ENCODE measurements at places on chromosomes 11 and 22.

DNA sequence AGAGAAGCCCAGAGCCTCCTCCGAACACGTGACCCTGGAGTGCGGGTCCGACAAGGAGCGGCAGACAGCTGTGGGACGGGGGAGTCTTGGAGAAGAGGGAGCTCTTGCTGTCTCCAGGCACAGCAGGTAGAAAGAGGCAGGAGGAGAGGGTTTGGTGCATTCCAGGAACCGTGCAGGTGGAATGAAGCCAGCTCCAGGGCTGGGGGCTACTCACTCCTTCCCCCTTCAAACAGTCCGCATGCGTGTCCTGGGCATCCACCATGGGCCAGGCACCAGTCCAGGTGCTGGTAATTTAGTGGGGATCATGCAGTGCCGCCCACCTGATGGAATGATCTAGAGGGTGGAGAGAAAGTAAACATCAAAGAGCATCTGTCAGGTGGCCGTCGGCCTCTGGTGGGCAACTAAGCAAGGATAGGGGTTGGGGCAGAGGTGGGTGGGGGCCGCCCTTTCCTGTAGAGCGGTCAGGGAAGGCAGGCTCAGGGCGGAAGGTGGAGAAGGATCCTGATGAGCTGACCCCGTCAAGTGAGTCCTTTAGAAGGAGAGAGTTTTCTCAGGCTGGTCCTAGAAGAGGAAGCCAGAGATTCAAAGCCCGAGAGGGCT, 850.0 kb downstream of the TBC1D22A start:
- no peak for DNase-seq

GRCh38 chr11:60834742-60835533, 7.0 kb upstream of the CCDC86 start:
- no peak for DNase-seq

- no peak for DNase-seq
Measured at GRCh38 chr11:114483929-114484328, 44.7 kb downstream of the REXO2 start.

GRCh38 chr11:18243783-18244362, 4.6 kb downstream of the SAA2 start:
- peak; percentile 36 for DNase-seq

- DNase-seq: no peak
Measured at GRCh38 chr11:11533751-11534150, 88.1 kb downstream of the GALNT18 start.

DNA sequence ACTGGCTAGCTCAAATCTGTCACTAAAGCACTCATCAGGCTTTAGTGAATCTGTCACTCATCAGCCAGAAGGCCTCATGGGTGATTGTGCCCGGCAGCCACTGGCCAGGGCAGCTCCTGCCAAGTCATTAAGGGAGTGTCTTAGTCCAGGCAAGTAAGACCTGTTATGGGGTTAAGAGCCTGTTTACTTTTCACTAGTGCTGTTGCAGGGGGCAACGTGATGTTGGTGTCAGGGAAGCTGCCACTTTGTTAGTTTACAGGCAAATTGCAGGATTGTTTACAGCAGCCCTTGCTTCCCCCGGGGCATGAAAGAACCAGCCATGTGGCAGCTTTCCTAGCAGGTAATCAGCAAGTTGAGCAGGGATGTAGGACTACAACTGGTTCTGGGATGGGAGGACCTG, 155.6 kb upstream of the NCAM1 start:
- DNase-seq: no peak
